ENCODE measurements at places on chromosomes 11 and 22. TPM values are rescaled to one million over a fixed set of nuclear protein-coding genes. Genes with fewer than 3 reads are reported as not detected.

The FGF3 gene
- not detected for total RNA-seq

The PGGHG gene
- 8.9 TPM for total RNA-seq

The P4HA3 gene
- total RNA-seq: 0.92 TPM

The ELF5 gene
- total RNA-seq: 0.46 TPM

The GRM5 gene
- total RNA-seq: 0.06 TPM

The ZNF214 gene
- total RNA-seq: 4.3 TPM

The MTA2 gene
- 25.4 TPM for total RNA-seq

The MUC5AC gene
- total RNA-seq: 0.04 TPM

The RCOR2 gene
- 0.59 TPM for total RNA-seq

The LDLRAD3 gene
- 5.1 TPM for total RNA-seq

The KRTAP5-9 gene
- 0.18 TPM for total RNA-seq

The DAGLA gene
- 6.2 TPM for total RNA-seq

Measured in pancreas (tissue), 10 donors.